ENCODE measurements at places on chromosomes 7 and 10.

DNA sequence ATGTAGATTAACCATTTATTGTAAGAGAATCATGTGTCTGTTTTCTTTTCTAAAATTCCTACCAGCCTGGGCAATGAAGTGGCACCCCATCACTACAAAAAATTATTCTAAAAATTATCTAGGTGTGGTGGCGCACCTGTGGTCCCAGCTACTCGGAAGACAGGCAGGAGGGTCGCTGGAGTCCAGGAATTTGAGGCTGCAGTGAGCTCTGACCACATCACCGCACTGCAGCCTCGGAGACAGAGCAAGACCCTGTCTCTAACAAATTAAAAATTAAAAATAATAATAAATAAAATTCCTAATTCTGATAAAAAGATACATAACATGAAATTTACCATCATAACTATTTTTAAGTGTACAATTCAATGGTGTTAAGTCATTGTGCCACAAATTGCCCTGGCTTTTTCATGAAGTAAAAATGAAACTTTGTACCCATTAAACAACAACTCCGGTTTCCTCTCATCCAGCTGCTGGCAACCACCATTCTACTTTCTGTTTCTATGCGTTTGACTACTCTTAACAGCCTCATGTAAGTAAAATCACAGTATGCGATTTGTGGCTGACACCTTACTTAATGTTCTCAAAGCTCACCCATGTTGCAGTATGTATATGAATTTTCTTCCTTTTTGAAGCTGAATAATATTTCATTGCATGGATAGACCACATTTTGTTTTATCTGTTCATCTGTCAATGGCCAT is 20.6 kb upstream of the USP6NL start:
- peak; percentile 32 for DNase-seq

DNA sequence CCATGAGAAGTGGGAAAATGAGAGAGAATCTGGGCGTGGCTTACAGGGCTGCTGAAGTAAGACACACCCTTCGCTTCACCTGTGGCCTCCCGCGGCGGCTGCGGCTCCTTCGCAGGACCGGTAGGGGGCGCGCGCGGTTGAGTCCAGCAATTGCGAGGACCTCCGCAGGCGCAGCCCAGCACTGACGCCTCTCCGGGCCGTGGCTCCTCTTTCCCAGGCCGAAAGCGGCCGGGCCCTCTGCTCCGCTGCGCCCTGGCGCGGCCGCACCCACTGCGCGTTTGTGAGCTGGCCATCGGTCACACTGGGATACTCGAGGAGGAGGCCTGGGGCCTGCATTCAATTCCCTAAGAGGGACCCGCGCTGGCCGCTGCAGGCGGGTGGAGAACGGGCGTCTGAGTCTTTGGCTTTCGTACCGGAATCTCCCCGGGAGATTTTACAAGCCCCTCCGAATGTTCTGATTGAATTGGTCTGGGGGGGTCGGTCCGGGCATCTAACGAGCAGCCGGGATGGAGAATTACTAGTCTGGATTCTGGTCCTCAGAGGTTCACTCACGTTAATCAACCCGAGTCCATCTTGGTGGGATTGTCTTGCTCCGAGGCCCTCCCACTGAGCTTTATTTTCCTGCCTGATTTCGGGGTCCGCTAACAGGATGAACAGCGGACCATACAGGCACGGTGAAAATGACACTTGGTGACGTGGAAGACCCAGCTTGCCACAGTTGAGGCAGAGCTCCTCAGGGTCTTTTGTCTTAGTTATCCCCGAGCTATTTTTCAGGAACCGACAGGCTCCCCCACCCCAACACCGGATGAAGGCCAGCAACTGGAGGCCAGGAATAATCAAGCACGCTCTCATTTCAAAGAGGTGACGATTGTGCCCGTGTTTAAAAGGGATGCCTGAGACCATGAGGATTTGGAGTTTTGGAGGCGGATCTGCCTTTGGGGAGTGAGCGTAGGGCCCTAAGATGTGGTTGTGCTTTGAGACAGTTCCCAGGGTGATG is at the start of gene LRRD1:
Gene LRRD1 (minus strand): TSS at position 215 of the 997 bp plus-strand sequence. CDS start 13,940 bp downstream, outside the sequence.
- peak; percentile 88 for DNase-seq

- no peak for DNase-seq
Measured at GRCh38 chr10:93352638-93353383, 129.3 kb downstream of the MYOF start.

GRCh38 chr10:93542358-93542791 is 24.1 kb upstream of the FFAR4 start:
- DNase-seq = no peak

DNA sequence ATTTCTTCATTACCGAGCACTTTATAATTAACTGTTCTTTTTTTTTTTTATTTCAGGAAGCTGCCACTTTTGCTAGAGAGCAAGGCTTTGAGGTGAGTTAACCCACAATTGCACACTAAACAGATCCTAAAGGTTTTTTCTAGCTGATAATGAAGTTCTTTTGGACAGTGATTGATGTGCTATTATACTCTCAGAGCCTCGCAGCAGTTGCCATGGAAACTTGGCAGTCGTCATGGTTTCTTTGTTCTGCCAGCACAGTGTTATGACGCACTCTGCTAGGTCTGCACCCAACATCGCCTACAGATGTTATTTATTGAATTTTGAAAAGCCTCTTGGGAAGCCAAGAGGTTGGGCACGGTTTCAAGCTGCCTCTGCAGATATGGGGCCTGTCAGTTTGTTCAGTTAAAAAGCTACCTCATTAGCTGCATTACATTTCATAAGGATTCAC is 237.2 kb upstream of the KAT6B start:
- peak; percentile 94 for DNase-seq

DNA sequence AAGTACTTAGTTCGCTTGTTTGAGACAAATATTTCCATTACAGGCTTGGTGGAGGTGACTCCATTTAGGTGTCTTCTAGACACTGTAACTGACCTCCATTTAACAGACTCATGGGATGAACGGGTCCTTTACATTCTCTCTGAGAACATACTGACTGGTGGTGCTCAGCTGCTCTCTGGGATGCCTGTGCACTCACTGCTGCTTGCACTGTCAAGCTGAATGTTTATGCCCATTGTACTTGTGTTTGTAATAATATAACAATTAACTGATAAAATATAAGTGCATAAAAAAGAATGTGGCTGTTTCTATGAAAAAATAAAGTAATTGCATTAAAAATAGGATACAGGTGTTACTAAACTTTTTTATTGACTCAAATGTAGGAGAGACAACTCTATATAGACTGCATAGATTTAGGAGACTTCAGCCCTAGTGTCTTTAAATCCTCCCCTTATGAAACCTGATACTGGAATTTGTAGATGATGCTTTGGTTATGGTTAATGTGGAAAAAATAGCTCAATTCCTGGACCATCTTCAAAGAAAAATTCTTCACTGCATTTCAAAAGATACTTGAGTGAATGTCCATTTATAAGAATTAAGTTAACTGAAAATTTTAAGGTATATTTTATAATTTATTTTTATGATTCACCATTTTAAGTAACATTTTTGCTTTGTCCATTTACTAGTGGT is 85.4 kb downstream of the CDK14 start:
- no peak for DNase-seq

Measured in CD4-positive, alpha-beta T cell treated with Interleukin-4 for 1 hour (primary cell).